ENCODE measurements at places on chromosomes 16 and 17. TPM values are rescaled to one million over a fixed set of nuclear protein-coding genes. Genes with fewer than 3 reads are reported as not detected.

- no peak overlapping the region for H3K4me3 ChIP-seq
- no peak for DNase-seq
- H3K27me3 ChIP-seq, result no peaks in the 10 kb centered on the region
- H3K4me1 ChIP-seq, result no peaks in the 10 kb centered on the region
Observed at GRCh38 chr16:28213396-28213795, 1.6 kb upstream of the XPO6 start.

DNA sequence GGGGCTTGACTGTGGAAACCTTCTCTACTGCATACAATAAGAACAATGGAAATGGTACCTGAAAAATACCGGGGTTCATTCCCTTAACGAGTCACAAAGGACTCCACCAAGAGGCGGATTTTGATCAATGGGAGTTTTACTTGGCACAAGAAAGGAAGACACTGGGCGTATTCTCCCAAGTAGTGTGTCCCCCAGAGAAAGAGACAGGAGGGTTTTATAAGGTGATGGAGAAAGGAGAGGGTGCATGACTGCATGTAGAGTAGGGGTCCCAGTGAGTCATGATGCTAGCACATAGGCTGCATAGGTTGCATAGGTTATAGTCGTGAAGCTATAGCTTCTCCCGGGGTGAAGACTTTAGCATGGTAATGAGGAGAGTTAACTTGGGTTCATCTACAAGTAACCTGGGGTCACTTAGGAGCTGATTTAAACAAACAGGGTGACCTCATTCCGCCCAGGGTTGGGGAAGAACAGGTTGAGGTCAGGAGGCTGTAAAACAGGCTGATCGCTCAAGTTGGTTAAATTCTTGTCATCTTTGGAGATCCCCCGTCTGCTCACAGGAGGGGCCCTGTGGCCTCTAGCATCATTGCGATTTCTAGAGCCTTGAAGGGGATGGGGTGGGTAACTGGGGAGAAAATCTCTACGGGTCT is 1.5 kb downstream of the MPV17L start:
- DNase-seq, result no peak
- H3K27me3 ChIP-seq, result no peaks in the 10 kb centered on the region
- peaks cover 11% of the 10 kb centered on the region for H3K4me1 ChIP-seq

- DNase-seq, result peak; percentile 81
- H3K27me3 ChIP-seq, result no peaks in the 10 kb centered on the region
- H3K36me3 ChIP-seq, result peaks cover 57% of the 10 kb centered on the region
- H3K27ac ChIP-seq, result peak overlapping the region; percentile 41
- H3K4me3 ChIP-seq, result no peak overlapping the region
- peaks cover 70% of the 10 kb centered on the region for H3K4me1 ChIP-seq
Observed at GRCh38 chr17:75508931-75509361, 6.4 kb downstream of the CASKIN2 start.

- no peak overlapping the region for H3K4me3 ChIP-seq
- H3K27ac ChIP-seq, result no peak overlapping the region
- H3K27me3 ChIP-seq, result no peaks in the 10 kb centered on the region
- H3K4me1 ChIP-seq, result peaks cover 2% of the 10 kb centered on the region
- DNase-seq, result no peak
Observed at GRCh38 chr16:26195225-26195624, 503.5 kb downstream of the HS3ST4 start.

DNA sequence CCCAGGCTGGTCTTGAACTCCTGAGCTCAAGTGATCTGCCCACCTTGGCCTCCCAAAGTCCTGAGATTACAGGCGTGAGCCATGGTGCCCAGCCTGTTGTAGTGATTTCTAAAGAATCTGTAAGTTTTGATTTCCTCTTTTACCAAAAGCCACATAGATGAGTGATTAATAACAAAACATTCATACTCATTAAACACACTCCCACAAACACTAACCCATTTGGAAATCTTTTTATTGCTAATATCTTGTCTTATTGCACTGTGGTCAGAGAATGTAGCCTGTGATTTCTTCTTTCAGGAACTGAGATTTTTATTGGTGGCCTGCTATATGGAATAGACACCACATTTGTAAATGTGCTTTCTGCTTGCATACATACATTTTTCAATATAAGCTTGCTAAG is 31.6 kb downstream of the MYH10 start:
- DNase-seq, result no peak
- peaks cover 15% of the 10 kb centered on the region for H3K36me3 ChIP-seq
- H3K27ac ChIP-seq, result no peak overlapping the region

GRCh38 chr16:48958681-48959080 is 323.0 kb downstream of the CBLN1 start:
- no peaks in the 10 kb centered on the region for H3K36me3 ChIP-seq
- no peaks in the 10 kb centered on the region for H3K27me3 ChIP-seq
- DNase-seq, result no peak
- no peaks in the 10 kb centered on the region for H3K4me1 ChIP-seq
- H3K4me3 ChIP-seq, result no peak overlapping the region

DNA sequence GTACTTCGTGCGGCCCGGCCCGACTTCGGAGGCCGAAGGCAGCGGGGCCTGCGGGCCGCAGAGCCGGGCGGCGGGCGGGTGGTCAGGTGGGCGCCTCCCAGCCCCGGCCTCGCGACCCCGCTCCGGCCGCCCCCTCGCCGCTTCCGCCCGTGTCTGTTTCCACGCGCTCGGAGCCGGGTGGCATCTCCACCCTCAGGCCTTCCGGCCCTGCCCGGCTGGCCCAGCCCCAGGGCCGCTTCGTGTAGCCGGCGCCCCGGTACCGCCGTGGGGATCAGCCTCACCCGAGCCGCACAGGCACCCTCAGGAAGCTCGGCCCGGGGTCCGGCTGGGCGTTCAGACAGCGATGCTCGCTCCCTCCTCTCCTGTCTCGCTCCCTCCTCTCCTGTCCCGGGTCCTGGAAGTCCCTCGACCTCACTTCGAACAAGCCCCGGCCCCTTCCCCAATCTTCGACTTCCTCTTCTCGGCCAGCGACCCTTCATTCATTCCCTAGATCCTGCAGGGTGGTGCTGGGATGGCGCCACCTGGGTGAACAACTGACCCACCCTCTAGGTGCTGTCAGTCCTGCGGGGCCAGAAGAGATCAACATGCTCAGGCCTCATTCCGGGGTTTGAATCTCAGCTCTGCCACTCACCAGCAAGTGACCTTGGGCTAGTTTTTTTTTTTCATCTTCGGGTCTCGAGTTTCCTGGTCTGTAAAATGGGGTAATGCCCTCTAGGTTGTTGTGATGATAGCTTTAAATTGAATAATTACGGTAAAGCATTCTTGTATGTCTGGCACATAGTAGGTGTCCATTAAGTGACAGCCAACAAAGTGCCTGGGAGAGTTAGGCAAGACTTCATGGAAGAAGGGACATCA is 610 bp downstream of the VPS4A start:
- peak overlapping the region; percentile 84 for H3K4me3 ChIP-seq
- peaks cover 3% of the 10 kb centered on the region for H3K4me1 ChIP-seq

DNA sequence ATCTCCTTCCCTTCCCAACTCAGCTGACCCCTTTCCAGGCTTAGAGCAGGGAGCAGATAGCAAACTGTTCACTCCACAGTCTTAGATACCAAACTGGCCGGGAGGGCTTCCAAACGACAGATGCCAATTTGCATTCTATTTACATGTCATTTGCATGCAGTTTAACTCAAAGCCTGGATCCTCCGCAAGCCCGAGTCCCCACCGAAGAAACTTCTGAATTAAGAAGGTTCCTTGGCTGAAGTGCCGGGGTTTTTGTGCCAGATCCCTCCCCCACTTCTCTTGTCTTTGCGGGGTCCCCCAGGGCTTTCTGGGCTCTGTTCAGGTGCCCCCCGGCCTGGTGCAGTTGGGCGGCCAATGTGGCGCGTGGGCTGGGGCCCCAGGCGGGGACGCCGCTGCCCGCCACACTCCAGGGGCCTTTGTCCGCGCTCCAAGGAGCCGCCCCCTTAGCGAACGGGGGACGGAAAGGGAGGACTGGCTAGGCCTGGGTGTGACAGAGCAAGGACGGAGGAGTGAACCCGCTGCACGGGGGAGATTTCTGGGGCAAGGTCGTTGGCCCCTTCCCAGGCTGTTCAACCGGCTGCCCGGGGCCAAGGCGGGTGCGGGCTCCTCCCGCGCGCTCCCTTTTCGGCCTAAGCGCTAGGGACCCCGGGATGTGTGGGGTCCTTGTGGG is 1.2 kb downstream of the GPRC5B start:
- peak; percentile 75 for DNase-seq
- peaks cover 9% of the 10 kb centered on the region for H3K27me3 ChIP-seq
- peaks cover 25% of the 10 kb centered on the region for H3K4me1 ChIP-seq
- H3K27ac ChIP-seq, result peak overlapping the region; percentile 46

DNA sequence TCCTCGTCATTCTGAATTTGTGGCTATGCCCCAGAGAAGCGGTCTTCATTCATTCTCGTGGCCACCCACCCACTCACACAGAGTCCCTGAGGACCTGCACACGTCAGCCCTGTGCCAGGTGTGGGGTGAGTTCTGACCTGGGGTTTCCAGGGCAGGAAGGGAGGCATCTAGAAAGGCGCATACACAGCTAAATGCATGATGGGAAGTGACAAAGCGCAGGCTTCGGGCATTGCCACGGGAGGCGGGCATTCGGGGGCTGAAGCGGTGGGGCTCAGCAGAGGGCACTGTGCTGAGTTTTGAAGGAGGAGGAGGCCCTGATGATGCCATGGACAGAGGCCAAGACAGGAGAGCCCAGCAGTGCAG is 10.9 kb downstream of the UBALD2 start:
- H3K36me3 ChIP-seq, result peaks cover 3% of the 10 kb centered on the region
- H3K27ac ChIP-seq, result no peak overlapping the region
- peaks cover 23% of the 10 kb centered on the region for H3K4me1 ChIP-seq
- H3K27me3 ChIP-seq, result no peaks in the 10 kb centered on the region
- DNase-seq, result no peak

GRCh38 chr17:4208238-4208637 is 55.5 kb downstream of the ANKFY1 start:
- H3K36me3 ChIP-seq, result peaks cover 60% of the 10 kb centered on the region
- H3K4me1 ChIP-seq, result no peaks in the 10 kb centered on the region
- H3K27ac ChIP-seq, result no peak overlapping the region
- H3K27me3 ChIP-seq, result no peaks in the 10 kb centered on the region
- H3K4me3 ChIP-seq, result no peak overlapping the region
- no peak for DNase-seq

GRB7 gene
- polyA plus RNA-seq, result 35.9 TPM

DNAH9 gene
- 0.28 TPM for polyA plus RNA-seq

CCL2 gene
- 34.5 TPM for polyA plus RNA-seq

ZNRF1 gene
- 14.0 TPM for polyA plus RNA-seq

CDH5 gene
- 20.2 TPM for polyA plus RNA-seq

SLC6A2 gene
- polyA plus RNA-seq, result 0.12 TPM

CFAP52 gene
- 0.45 TPM for polyA plus RNA-seq
